Activated B cell treated with CpG ODN at 0.5 μM for 24 hours (primary cell): ENCODE measurements at places on chromosomes 7 and 10. TPM values are rescaled to one million over a fixed set of nuclear protein-coding genes. Genes with fewer than 3 reads are reported as not detected.

MNX1 gene
- not detected in 2 replicates for total RNA-seq

CHN2 gene
- total RNA-seq: 1.1 and 1.8 TPM in 2 replicates

- H3K4me3 ChIP-seq: no peak overlapping the region
- no peaks in the 10 kb centered on the region for H3K4me1 ChIP-seq
- H3K36me3 ChIP-seq: peaks cover 57% of the 10 kb centered on the region
- no peaks in the 10 kb centered on the region for H3K27me3 ChIP-seq
- DNase-seq: no peak
These were observed 139.3 kb downstream of the SLC25A13 start for GRCh38 chr7:96182424-96183158.

DNA sequence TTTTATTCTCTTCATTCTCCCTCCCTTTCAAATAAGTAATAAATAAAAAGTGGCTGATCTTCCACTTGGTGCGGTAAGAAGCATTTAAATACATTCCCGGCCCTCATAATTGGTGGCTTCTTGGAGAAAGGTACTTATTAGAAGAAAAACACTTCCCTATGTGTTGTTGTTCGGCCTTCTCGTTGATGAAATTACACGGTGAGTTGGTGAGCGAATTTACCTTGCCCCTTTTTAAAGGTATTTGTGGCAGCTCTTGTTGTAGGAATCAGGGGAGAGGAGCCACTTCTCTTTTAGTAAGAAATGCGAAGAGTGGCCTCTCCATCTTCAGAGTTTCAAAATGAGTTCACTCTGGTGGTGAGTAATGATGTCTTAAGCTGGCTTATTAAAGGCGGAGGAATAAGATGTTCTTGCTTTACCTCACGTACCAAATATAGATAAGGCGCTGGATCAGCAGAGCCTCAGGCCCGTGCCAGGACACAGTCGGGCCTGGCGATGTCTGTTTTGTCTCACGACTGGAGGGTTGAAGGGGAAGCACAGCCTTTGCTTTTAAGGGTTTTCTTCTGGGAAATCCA, 135.9 kb downstream of the CUX1 start:
- H3K36me3 ChIP-seq: no peaks in the 10 kb centered on the region
- no peak for DNase-seq
- H3K4me3 ChIP-seq: no peak overlapping the region
- H3K27me3 ChIP-seq: no peaks in the 10 kb centered on the region
- peak overlapping the region; percentile 36 for H3K27ac ChIP-seq

DNA sequence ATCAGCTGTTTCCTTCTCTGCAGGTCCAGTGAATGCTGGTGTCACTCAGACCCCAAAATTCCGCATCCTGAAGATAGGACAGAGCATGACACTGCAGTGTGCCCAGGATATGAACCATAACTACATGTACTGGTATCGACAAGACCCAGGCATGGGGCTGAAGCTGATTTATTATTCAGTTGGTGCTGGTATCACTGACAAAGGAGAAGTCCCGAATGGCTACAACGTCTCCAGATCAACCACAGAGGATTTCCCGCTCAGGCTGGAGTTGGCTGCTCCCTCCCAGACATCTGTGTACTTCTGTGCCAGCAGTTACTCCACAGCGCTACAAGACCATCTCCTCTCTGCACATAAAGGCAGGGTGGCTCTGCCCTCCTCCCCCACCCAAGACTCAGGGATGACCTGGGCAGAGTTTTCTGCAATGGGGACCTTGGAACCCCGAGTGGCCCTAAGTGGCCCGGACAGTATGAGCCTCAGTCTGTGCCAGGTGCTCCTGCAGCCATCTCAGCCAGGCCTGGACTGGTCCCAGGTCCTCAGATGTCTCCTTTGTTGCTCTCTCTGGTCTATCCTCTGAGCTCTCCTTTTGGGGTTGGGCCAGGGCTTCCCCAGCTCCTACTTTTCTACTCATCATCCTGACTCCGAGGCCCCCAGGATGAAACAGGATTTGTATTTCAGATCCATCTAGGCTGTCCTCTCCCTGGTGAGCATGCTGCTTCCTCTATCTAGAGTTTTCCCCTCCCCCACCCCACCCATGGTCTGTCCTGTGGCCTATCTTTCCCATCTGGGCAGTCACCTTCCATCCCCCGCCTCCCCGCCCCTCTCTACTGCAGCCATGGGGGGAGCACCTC, 212.1 kb upstream of the PRSS58 start:
- peaks cover 30% of the 10 kb centered on the region for H3K27me3 ChIP-seq
- H3K4me1 ChIP-seq: peaks cover 5% of the 10 kb centered on the region
- no peak overlapping the region for H3K4me3 ChIP-seq
- DNase-seq: no peak
- no peak overlapping the region for H3K27ac ChIP-seq

GRCh38 chr10:7123774-7124173, 287.1 kb downstream of the SFMBT2 start:
- H3K27ac ChIP-seq: no peak overlapping the region
- no peaks in the 10 kb centered on the region for H3K36me3 ChIP-seq
- peaks cover 6% of the 10 kb centered on the region for H3K4me1 ChIP-seq
- peaks cover 3% of the 10 kb centered on the region for H3K27me3 ChIP-seq

DNA sequence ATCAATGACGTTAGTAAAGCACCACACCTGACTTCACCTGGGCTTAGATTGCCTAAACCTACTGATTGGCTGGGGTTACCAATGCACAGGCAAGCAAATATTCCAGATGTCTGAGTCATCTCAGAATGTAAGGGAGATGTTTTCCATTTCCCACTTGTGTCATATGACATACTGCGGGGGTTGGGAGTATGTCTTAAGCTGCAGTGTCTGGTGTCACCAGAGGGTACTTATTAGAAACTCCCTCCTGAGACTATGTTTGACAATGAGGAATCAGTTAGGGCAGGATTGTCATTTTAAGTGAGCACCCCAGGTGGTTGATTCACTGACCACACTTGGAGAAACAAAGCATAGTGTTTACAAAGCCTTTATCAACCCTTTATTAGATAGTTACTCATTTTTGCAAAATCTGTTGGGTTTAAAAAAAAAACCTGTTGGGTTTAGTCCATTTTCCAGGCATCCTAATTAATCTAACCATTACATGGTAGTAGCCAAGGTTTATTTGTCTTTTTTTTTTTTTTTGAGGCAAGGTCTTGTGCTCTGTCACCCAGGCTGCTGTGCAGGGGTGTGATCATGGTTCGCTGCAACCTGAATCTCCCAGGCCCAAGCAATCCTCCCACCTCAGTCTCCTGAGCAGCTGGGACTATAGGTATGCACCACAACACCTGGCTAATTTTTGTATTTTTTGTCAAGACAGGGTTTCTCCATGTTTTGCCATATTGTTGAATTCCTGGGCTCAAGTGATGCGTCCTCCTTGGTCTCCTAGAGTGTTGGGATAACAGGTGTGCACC, 72.5 kb downstream of the CDK6 start:
- H3K27me3 ChIP-seq: no peaks in the 10 kb centered on the region
- peaks cover 20% of the 10 kb centered on the region for H3K4me1 ChIP-seq
- DNase-seq: no peak

DNA sequence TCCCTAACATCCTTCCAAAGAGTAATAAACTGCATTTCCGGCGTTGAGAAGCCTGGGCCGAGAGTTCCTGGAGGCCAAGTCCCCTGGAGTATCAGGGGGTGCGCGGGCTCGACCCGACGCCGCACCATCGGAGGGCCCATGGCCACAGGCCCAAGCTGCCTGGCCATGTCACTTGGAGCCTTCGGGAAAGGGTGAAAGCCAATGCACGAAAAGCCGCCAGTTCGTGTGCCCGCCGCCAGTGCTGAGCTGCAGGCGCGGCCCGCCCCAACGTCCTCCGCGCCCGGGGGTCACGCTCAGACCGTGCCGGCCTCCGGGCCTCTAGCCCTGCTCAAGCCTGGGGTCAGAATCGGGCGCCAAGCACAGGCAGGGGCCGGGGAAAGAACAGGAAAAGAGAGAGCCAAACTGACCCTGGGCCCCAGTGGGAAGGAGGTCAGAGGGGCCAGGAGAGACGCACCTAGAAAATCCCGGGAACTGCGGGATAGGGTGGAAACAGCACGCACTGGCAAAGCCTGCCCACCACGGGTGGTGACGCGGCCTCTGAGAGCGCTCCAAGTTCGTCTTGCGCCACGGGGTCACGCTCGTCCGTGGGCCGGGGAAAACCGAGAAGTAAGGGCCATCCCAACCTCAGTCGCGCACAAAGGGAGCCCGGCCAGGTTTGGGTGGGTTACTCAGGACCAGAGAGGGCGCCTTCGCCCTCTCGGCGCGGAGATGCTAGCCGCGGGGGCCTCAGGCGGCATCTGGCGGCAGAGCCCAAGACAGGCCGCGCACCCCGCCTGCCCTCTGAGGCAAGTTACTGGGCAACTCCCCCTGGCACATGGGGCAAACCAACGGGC, 4.2 kb upstream of the EBF3 start:
- no peak overlapping the region for H3K4me3 ChIP-seq
- DNase-seq: no peak
- H3K4me1 ChIP-seq: peaks cover 14% of the 10 kb centered on the region
- H3K27ac ChIP-seq: no peak overlapping the region
- H3K27me3 ChIP-seq: peaks cover 37% of the 10 kb centered on the region
